ENCODE measurements at places on chromosomes 3 and 15. TPM values are rescaled to one million over a fixed set of nuclear protein-coding genes. Genes with fewer than 3 reads are reported as not detected.

The LRRC28 gene
- polyA plus RNA-seq = 17.2 TPM

The NOX5 gene
- 0.40 TPM for polyA plus RNA-seq

The SATB1 gene
- polyA plus RNA-seq = 36.4 TPM

DNA sequence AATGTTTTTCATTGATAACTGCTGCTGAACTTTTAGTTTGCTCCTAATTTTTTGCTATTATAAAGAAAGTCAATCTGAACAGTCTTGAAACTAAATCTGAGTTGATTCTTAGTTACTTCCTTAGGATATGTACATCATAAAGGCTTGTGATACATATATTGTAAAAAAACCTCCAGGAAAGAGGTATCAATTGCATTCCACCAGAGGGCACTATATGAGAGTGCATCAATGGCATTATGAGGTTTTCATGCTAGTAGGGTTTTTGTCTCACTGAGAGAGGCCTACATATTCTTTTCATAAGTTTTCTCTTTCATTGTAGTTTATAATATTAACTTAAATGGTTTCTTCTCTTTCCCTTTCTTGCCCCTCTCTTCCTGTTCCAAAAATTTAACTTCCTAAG is 46.9 kb downstream of the PIK3R4 start:
- no peak for DNase-seq

- DNase-seq = no peak
Measured at GRCh38 chr3:13223574-13224237, 150.5 kb upstream of the IQSEC1 start.

GRCh38 chr3:76438971-76439370 is 600.9 kb upstream of the ROBO2 start:
- no peak for DNase-seq

DNA sequence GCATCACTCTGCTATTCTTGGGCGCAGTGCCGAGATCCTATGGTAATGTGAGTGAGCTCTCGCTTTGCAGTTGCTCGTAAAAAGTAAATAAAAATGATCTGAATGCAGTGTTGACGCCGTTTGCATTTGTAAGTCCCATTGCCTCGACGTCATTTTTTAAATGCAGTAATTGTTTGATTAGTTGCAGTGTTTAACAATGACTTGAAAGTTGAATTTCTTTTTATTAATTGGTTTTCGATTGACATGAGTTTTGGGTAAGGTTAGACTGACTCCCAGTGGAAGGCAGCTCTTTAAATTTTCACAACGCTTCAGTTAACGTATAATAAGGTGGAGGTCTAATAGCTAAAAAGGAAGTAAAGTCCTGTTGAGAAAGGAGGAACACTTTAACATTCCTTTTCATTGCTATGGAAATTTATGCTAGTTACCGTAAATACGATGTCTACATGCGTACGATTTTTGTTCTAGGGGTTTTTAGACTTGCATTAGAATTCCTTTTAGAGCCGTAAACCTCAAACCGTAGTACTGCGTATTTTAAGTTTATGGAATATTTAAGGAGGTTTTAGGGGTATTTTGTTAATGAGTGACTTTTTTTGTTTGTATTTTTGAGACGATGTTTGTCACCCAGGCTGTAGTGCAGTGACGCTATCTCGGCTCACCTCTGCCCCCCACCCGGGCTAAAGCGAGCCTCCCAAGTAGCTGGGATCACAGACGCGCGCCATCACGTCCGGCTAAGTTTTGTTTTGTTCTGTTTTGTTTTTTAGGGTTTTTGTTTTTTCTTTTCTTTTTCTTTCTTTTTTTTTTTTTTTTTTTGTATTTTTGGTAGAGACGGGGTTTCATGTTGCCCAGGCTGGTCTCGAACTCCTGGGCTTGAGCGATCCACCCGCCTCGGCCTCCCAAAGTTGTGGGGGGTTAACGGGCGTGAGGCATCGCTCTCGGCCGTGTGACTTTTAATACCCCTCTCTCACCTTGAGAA is 1.4 kb downstream of the MORF4L1 start:
- DNase-seq = no peak

GRCh38 chr15:73756947-73757513 is 3.9 kb upstream of the INSYN1 start:
- DNase-seq = no peak

- DNase-seq = no peak
Measured at GRCh38 chr3:140456974-140457373, 220.9 kb upstream of the TRIM42 start.

DNA sequence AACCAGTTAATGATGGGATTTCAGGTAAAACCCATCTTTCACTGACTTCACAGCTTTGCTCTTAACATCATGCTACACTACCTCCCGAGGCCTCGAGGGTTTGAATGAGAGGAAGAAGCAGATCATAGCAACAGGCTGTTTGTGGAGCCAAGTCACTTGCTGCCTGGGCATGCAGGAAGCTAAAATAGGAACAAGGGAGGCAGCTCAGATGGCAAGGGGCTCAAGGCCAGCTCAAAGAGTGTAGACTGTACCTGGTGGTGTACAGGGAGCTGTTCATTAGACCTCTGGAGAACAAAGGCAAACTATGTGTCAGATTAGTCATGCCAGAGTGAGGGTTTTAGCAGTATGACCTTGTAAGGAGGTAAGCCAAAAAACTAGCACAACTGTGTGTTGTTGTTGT is 28.8 kb downstream of the ARRDC4 start:
- no peak for DNase-seq

- no peak for DNase-seq
Measured at GRCh38 chr15:52462806-52463360, 65.8 kb downstream of the MYO5A start.

Measured in muscle of back (tissue), 13 donors.